ENCODE measurements at places on chromosomes 2 and 18.
A peak's percentile ranks its signal among the peaks of the same experiment; 100 is the strongest.

- DNase-seq, result no peak
These were observed 579.3 kb downstream of the PIK3C3 start for GRCh38 chr18:42534313-42534712.

DNA sequence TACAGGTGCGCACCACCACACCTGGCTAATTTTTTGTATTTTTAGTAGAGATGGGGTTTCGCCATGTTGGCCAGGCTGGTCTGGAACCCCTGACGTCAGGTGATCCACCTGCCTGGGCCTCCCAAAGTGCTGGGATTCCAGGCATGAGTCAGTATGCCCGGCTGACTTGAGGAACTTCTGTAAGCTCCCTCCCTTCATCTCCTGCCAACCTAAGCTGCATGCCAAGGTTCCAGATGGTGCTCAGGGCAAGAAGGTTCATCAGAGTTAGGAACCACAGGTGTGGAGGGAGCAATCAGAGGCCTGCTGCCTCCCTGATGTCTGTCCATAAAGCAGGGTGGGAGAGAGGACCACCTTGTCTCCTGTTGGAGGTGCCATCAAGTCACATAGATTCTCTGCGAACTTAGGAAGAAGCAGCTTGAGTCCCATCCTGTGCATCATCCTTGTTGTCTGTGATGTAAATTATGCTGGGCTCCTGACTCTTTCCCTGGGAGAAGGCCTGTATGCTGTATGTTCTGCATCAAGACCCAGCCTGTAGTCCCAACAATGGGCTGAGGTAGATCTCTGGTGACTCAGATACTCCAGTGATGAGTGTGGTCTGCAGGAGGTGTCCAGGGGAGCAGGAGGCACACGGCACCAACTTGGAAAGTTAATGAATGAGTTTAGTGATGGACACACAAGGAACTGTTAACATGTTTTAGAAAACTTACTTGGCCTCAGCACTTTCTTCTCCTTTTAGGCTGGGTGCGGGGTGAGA is 53.1 kb downstream of the TMEM17 start:
- no peak for DNase-seq

- DNase-seq, result no peak
These were observed 166.9 kb downstream of the MSH2 start for GRCh38 chr2:47569658-47570475.

GRCh38 chr2:29782549-29783458 is 138.6 kb downstream of the ALK start:
- DNase-seq, result no peak

DNA sequence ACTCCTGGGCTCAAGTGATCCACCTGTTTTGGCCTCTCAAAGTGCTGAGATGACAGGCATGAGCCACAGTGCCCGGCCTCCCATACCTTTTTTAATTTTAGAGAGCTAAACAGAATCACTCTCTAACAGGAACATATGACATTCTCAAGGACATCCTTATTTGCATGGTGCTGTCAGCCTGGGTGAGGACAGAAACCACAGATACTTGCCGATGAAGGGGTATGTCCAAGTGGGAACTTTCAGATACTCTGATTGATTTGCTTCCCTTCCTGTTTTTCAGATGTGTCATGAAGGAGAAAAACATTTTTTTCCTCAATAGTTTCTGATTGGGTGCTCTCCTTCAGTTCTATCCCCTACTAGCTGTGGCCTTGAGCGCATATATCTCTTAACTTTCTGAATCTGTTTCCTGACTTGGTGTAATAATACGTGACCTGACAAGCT is 49.6 kb downstream of the MYO3B start:
- DNase-seq, result no peak

- no peak for DNase-seq
These were observed 1822.6 kb downstream of the SUCLG1 start for GRCh38 chr2:82636402-82637020.

DNA sequence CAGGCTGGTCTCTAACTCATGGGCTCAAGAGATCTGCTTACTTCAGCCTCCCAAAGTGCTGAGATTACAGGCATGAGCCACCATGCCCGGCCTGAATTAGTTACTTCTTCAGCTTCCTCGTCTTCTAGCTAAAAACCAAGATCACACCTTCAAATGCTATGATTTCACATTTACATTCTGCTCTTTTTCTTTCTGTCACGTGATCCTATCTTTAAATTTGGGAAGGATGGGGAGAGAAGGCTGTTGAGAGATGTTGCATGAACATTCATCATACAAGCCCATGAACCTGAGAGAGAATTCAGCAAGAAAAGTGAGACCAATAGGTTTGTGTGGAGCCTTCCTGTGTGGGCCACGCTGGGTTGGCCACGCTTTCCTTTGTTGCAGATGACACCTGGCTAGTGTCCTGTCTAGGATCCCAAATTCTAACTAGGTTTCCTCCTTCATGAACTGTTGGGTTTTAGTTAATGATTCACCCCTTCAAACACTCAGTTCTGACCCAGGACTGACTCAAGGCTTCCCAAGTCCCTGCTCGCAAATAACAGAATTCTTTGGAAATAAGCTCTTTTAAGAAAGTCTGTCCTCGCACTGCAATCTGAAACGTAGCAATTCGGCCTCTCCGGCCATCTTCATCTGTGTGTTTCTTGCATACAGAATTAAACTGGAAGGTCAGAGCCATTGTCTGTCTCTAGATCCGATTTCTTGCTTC is 57.3 kb upstream of the CREB1 start:
- no peak for DNase-seq

- no peak for DNase-seq
These were observed 638 bp downstream of the RPS7 start for GRCh38 chr2:3575534-3576262.

DNA sequence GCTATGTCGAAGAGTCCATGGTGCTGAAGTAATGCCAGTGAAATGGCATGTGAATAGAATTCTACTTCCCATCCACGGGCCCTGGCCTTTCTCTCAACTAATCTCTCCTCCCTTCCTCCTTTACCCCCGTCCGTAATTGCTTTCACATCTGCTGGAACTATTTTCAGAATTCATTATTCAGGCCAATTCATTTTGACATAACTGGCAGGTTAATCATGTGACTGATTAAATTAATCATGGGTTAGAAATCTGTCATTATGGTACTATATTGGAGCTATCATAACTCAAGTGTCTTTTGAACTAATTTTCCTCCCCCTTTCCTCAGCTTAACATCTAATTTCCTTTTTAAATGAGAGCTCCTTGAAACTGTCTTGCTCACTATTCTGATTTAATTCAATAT is 66.9 kb downstream of the ZDBF2 start:
- DNase-seq, result no peak

DNA sequence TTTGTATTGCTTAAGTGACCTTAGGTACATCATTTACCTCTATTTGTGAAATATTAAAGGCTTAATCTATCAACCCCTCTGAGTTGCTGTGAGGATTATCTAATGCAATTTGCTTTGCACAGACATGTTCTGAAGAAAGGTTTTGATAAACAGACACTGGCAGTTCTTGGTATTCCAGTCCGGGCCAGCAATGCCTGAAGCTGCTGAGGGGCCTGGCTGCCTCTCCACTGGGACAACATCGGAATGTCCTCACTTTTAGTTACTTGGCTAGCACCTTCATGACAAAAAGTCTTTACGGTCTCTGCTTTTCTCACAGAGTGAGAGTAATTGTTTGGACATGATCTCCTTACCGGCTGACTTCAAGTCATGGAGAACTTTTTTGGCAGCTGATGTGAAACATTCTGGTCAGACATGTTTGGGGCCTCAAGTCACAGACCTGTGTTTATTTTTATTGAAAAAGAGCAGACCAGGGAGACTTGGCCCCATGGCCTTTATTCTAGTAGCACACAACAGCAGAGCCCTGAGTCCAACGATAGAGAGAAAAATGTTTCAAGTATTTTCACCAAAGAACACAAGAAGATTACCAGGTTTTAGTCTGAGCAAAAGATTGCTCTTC is 1112.3 kb upstream of the FANCL start:
- no peak for DNase-seq

DNA sequence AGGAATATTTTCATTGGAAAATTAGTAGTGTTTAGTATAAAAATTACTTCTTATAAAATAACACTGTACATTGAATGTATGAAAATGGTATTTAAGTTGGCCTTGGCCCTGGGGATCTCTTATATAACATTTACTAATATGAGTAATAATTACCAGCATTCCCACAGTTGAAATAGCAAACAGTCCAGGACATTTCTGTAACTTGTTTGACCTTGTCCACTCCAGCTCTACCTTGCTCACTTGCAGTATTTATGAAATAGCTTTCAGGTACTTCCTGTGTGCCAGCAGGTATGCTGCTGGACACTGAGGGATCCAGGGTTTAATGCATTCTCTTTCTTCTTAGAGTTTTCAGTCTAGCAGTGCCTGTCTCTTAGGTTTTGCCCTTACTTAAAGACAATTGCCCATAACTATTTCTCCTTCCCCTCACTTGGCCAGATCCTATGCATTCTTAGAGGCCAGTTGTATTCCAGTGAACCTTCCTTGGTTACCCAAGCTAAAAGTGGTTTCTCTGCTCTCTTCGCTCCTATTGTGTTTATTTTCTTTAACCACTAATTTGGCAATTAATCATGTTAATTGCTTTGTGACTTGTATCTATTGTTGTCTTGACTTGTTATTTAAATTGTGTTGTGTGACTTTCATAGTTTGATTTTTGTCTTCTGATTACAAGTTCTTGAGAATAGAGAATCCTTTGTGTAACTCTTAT is 25.9 kb downstream of the BABAM2 start:
- no peak for DNase-seq

DNA sequence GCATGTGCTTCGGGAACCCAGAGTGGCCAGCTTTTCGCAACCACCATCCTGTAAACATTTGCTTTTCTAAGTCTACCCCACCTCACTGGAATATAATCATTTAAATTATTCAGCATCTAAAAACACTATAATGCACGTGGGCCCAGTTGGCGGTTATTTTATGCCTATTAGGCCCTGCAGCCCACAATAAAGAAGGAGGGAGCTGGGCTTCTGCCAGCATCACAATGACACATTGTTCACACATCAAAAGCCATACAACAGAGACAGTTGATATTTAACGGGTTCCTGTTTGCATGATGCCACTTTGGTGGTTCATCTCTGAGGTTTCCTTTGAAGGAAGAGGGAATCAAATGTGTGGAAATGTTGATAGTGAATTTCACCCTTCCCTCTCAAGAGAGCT is 916.0 kb upstream of the CELF4 start:
- no peak for DNase-seq

- peak; percentile 61 for DNase-seq
These were observed 1.1 kb downstream of the ATAD2B start for GRCh38 chr2:23925702-23926289.

- DNase-seq, result no peak
These were observed 24.3 kb upstream of the PSMD14 start for GRCh38 chr2:161283926-161284325.

GRCh38 chr2:45194596-45194995 is 185.3 kb upstream of the SIX2 start:
- DNase-seq, result no peak

GRCh38 chr2:97764559-97765263 is 51.3 kb downstream of the ZAP70 start:
- DNase-seq, result no peak

DNA sequence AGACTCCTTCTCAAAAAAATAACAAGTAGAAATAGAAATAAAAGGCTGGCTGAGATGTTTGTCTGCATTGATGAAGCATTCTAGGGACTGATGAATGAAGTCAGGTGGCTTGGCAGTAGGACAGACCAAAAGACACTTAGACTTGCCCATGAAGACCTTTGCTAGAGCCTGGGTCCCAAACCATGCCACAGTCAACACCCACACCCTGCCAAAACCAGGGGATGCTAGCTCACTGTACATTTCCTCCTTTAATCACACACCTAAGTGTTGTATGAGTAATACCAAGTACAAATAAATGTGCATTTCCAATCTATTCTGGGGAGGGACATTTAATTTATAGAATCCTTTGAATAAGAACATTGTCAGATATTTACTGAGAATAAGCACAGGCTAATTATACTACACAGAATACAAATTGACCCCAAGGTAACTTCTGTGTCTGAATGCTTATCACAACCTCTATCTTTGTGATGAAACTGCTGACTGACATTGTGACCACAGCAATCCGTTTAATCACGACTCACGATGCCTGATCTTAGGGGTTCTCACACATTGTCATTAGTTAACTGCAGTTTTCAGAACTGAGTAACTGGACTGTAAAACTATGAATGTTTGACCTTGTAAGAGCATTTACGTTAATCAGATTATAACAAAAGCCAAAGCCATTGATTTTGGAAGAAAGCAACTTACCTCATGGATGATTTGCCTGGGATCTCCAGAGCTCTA is 10.5 kb upstream of the NOL10 start:
- DNase-seq, result peak; percentile 48

- no peak for DNase-seq
These were observed 867.9 kb upstream of the POU3F3 start for GRCh38 chr2:103986001-103986400.

- DNase-seq, result no peak
These were observed 94.0 kb downstream of the C1QL2 start for GRCh38 chr2:119064567-119064966.

GRCh38 chr18:4077204-4077603 is 377.9 kb downstream of the DLGAP1 start:
- no peak for DNase-seq

GRCh38 chr2:15570104-15570503 is 9.0 kb upstream of the NBAS start:
- DNase-seq, result no peak

DNA sequence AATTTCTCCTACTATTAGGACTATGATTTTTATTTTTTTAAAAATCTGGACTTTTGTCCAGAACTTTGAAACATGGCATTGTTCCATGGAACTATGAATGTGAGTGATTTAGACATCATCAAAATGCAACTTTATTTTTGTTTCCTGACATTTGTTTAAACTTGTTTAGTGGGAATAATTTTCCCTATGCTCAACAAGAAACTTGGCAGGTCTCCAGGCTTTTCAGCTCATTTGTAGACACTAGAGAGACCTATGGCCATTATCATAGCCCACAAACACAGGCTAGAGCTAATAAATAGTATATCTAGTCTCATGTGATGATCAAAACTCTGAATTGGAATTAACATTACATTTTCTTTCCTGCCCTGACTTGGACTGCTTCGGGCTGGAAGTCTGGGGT is 145.1 kb upstream of the CELF4 start:
- no peak for DNase-seq

- DNase-seq, result no peak
These were observed 158.8 kb upstream of the FBXO11 start for GRCh38 chr2:48065096-48065495.

DNA sequence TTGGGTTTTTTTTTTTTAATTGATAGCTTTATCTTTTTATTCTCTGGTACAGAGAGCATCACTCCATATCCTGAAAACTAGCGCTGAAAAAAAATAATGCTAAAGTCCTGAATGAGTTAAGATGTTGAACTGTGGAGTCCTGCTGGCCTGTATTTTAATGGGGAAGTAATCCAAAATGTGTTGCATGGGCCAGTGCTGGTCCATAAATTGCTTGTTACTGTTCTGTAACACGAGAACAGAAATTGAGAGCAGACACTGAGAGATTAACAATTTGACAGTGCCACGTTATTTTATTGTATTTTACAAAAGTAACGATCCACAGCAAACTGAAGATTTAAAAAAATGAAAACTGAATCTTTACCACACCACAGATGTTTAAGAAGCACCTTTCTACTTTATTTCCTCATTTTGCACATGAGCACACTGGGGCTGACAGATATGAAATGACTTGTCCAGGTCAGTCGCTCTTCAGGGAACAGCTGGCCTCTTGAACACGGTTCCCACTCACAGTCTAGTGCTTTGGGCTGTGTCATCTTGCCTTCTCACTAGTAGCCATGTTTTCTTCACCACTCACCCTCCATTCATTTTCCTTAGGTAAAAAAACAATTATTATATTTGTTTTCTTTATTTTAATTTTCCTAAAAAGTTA is 35.3 kb downstream of the ZCCHC2 start:
- no peak for DNase-seq
